ENCODE measurements at places on chromosomes 12 and 14. TPM values are rescaled to one million over a fixed set of nuclear protein-coding genes. Genes with fewer than 3 reads are reported as not detected.

Gene SAMD15
- total RNA-seq = 2.0 TPM

Gene CLEC1B
- not detected for total RNA-seq

Gene ETFBKMT
- 4.9 TPM for total RNA-seq

Gene ASPG
- 0.33 TPM for total RNA-seq

Gene ZNF605
- total RNA-seq = 8.3 TPM

Gene TSPAN19
- not detected for total RNA-seq

Gene FGFR1OP2
- total RNA-seq = 87.8 TPM

Gene FBLN5
- total RNA-seq = 81.8 TPM

Gene IL22
- not detected for total RNA-seq

- H3K4me3 ChIP-seq = no peak overlapping the region
- peaks cover 3% of the 10 kb centered on the region for H3K36me3 ChIP-seq
- no peaks in the 10 kb centered on the region for H3K4me1 ChIP-seq
- no peak overlapping the region for H3K27ac ChIP-seq
- no peak for DNase-seq
Observed at GRCh38 chr12:30635385-30635784, 60.3 kb downstream of the IPO8 start.

DNA sequence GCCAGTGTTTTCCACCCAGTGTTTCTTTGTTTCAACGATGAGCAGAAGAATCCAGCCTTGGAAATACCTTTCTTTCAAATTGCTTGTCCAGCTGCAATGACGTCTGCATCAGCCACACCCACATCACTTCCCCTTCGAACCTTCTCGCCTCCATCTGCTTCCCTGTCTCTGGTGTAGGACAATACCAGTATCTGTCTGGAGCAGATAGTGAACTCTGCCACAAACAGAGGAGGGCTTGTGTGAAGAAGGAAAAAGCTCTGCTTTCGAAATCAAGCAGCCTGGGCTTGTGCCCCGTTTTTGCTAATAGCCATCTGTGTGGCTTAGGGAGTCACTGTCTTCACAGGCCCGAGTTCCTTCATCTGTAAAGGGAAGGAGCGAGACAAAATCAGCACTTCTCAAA lies 415.4 kb downstream of the ZFP36L1 start:
- peak overlapping the region; percentile 84 for H3K27ac ChIP-seq
- no peak overlapping the region for H3K4me3 ChIP-seq
- DNase-seq = peak; percentile 63
- H3K36me3 ChIP-seq = no peaks in the 10 kb centered on the region
- H3K4me1 ChIP-seq = no peaks in the 10 kb centered on the region

GRCh38 chr12:31466768-31467167 lies 124.2 kb downstream of the DENND5B start:
- DNase-seq = no peak
- no peak overlapping the region for H3K27ac ChIP-seq
- H3K36me3 ChIP-seq = no peaks in the 10 kb centered on the region
- no peaks in the 10 kb centered on the region for H3K4me1 ChIP-seq

DNA sequence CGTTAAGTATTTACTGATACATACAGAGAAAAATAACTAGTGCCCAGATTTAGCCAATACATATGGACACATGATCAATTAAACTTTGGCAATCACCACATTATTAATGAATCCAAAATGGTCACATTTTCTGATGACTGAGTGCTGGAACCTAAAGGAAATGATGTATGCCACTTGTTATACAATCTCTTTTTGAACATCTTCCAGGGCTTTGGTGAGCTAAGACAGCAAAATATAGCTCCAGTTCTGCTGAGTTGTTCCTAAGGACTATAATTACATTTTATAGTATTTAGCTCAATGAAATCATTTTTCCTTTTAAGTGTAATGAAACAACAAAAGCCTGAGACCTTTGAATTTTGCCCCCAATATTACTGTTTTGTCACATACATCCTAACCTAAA lies 329.1 kb upstream of the ATP2B1 start:
- no peak overlapping the region for H3K4me3 ChIP-seq
- no peak overlapping the region for H3K27ac ChIP-seq
- no peak for DNase-seq
- no peaks in the 10 kb centered on the region for H3K36me3 ChIP-seq
- H3K27me3 ChIP-seq = no peaks in the 10 kb centered on the region

GRCh38 chr14:64363265-64363846 lies 24.8 kb upstream of the MTHFD1 start:
- H3K36me3 ChIP-seq = no peaks in the 10 kb centered on the region
- no peak for DNase-seq
- H3K27me3 ChIP-seq = no peaks in the 10 kb centered on the region
- no peaks in the 10 kb centered on the region for H3K4me1 ChIP-seq
- no peak overlapping the region for H3K4me3 ChIP-seq
- no peak overlapping the region for H3K27ac ChIP-seq

GRCh38 chr14:103836976-103837725 lies 10.2 kb downstream of the PPP1R13B start:
- H3K36me3 ChIP-seq = no peaks in the 10 kb centered on the region
- H3K4me3 ChIP-seq = no peak overlapping the region
- DNase-seq = no peak
- H3K27me3 ChIP-seq = no peaks in the 10 kb centered on the region

DNA sequence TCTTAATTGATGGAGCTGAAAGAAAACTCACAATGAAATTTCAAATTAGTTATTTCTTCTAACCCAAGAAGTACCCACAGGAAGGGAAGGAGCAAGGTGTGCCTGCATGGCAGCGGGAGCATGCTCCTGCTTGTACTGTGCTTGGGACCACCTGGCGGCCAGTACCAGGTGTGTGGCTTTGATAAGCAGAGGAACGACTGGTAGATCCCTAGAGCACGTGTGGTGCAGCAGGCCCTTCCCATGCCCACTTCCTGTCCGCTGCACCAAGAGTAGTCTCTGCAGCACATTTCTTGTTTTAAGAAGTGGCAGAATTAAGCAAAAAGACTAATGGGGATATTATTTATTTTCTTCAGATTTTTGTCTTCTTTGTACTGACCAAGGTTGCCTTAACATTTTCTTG lies 122.3 kb upstream of the ATF1 start:
- no peak for DNase-seq
- H3K4me3 ChIP-seq = no peak overlapping the region
- no peaks in the 10 kb centered on the region for H3K27me3 ChIP-seq
- no peaks in the 10 kb centered on the region for H3K4me1 ChIP-seq

DNA sequence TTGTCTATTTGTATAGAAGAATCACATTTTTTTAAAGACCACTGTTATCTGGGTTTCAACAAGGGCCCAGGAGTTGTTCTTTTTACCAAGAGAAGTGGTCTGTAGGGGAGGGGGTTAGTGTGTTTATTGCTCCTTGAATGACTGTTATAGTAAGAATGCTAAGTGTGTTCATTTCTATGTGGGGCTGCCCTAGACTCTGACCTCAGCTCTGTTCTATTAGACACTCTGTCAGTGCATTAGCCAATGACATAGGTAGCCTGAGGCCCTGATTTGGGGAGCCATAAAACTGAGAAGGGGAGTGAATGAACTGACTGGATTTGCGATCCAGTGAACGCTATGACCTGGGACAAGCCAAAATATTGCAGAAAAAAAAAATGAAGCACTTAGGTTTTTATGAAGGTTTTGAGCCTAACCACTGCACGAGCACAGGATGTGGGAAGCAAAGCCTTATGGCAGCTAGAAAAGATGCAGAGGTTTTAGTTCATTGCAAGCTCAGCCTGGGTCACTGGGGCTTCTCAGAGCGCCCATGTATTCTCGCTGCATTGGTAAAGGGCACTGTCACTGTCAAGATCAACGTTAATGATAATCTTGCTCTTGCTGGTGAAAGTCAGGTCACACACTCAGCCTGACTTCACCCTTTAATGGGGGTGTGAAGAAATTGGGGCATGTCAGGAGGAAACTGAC lies 63.8 kb downstream of the PRKCH start:
- no peak overlapping the region for H3K4me3 ChIP-seq
- no peak for DNase-seq
- H3K4me1 ChIP-seq = no peaks in the 10 kb centered on the region
- H3K27ac ChIP-seq = no peak overlapping the region
- H3K27me3 ChIP-seq = no peaks in the 10 kb centered on the region

GRCh38 chr12:127257366-127257935 lies 1009.5 kb upstream of the TMEM132C start:
- no peak overlapping the region for H3K27ac ChIP-seq
- no peak overlapping the region for H3K4me3 ChIP-seq
- H3K27me3 ChIP-seq = no peaks in the 10 kb centered on the region

DNA sequence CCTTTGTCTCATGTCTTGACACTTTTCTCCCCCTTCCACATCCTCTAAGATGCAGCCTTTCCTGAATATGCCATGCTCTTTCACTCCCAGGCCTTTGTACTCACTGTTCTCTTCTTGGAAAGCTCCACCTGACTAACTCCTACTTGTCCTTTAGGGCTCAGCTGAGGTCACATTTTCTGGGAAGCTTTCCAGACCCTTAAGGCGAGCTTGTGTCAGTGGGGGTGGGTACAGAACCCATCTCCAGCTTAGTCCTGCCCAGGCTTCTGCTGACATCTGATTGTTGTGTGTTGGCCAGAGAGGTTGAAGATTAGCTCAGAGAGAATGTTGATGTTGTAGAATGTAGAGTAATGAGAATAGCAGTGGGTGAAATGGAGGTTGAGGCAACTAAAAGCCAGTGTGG lies 2.9 kb upstream of the TSFM start:
- no peaks in the 10 kb centered on the region for H3K4me1 ChIP-seq
- no peaks in the 10 kb centered on the region for H3K36me3 ChIP-seq
- DNase-seq = no peak
- no peaks in the 10 kb centered on the region for H3K27me3 ChIP-seq
- H3K27ac ChIP-seq = peak overlapping the region; percentile 19
- H3K4me3 ChIP-seq = no peak overlapping the region

- no peaks in the 10 kb centered on the region for H3K36me3 ChIP-seq
- peaks cover 8% of the 10 kb centered on the region for H3K4me1 ChIP-seq
- H3K27ac ChIP-seq = peak overlapping the region; percentile 100
- H3K4me3 ChIP-seq = no peak overlapping the region
- DNase-seq = no peak
- H3K27me3 ChIP-seq = no peaks in the 10 kb centered on the region
Observed at GRCh38 chr12:53502331-53502730, 1.2 kb downstream of the TARBP2 start.

GRCh38 chr12:78799649-78800048 lies 64.9 kb upstream of the SYT1 start:
- no peak overlapping the region for H3K27ac ChIP-seq
- no peak for DNase-seq
- no peaks in the 10 kb centered on the region for H3K36me3 ChIP-seq
- no peaks in the 10 kb centered on the region for H3K27me3 ChIP-seq
- no peaks in the 10 kb centered on the region for H3K4me1 ChIP-seq
- H3K4me3 ChIP-seq = no peak overlapping the region

GRCh38 chr14:20472536-20473169 lies 3.4 kb downstream of the PNP start:
- no peak overlapping the region for H3K27ac ChIP-seq
- H3K36me3 ChIP-seq = no peaks in the 10 kb centered on the region
- H3K27me3 ChIP-seq = no peaks in the 10 kb centered on the region
- H3K4me1 ChIP-seq = no peaks in the 10 kb centered on the region

DNA sequence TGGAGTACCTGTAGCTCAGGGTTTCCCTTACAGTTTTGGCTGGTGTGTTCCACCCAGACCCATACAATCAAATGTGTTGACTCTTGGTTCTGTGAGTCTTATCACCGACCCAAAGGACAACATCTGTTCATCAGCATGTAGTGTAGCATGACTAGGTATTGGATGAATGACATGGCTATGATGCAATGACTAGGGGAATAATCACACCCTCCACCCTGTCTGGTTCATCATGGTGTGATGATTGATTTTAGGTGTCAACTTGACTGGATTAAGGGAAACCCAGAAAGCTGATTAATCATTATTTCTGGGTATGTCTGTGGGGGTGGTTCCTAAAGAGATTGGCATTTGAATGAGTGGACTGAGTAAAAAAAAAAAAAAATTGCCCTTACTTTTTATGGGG lies 311.3 kb downstream of the DPF3 start:
- H3K27ac ChIP-seq = no peak overlapping the region
- H3K4me1 ChIP-seq = no peaks in the 10 kb centered on the region
- DNase-seq = no peak
- H3K27me3 ChIP-seq = no peaks in the 10 kb centered on the region
- no peak overlapping the region for H3K4me3 ChIP-seq

DNA sequence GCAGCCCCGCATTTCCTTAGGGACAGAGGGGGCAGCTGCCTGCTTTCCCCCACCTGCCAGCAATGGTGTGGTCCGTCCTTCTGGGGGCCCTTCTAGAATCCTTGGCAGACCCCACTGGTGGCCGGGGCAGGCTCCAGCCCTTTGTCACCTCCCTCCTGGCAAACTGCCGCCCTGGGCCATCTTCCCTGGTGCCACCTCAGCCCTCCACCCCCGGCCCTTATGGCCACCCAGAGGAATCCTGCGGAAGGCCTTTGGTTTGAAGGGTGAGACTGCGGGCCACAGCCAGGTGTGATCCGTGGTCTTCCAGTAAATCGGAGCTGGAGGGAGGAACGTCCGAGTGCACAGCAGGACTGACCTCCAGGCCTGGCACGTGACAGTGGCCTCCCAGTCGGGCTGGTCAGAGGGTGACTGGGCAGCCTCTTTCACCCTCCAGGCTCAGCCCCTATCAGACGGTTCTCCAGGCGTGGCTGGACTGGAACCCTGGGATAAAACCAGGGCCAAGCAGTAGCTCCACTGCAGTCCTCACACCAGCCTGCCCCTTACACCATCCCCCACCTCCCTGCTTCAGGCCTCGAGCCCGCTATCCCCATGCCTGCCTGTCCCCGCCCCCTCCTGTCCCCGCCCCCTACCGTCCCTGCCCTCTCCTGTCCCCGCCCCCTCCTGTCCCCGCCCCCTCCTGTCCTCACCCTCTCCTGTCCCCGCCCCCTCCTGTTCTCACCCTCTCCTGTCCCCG lies 12.4 kb downstream of the FBRSL1 start:
- DNase-seq = no peak
- H3K4me1 ChIP-seq = peaks cover 30% of the 10 kb centered on the region
- H3K27me3 ChIP-seq = no peaks in the 10 kb centered on the region
- H3K27ac ChIP-seq = no peak overlapping the region
- H3K4me3 ChIP-seq = no peak overlapping the region

DNA sequence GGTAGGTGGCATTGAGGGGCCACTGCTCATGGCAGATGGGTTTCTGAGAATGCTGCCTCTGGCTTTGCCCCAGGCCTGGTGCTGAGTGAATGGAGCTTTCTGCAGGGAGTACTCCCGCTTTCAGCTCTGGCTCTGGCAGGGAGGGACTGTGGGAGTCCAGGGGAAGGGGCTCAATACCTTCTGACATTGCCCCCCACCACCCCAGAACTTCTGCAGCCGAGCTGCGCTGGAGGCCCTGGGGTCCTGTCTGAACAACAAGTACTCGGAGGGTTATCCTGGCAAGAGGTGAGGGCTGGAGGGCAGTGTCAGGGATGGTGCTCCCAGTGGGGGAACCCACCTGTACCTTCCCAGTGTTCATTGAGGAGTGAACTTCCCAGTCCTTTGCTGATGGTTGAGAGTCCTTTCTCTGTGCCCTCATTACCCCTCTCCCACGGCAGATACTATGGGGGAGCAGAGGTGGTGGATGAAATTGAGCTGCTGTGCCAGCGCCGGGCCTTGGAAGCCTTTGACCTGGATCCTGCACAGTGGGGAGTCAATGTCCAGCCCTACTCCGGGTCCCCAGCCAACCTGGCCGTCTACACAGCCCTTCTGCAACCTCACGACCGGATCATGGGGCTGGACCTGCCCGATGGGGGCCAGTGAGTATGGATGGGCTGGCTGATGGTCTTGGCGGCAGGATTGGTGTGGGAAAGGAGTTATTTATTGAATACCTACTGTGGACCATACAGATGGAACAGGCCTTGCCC lies 1.9 kb downstream of the SHMT2 start:
- H3K36me3 ChIP-seq = no peaks in the 10 kb centered on the region
- DNase-seq = no peak
- peaks cover 10% of the 10 kb centered on the region for H3K27me3 ChIP-seq
- H3K4me1 ChIP-seq = no peaks in the 10 kb centered on the region

Measured in breast epithelium (tissue), 4 donors.